Left colon (tissue), 2 donors: ENCODE measurements at places on chromosomes 5 and 9.

DNA sequence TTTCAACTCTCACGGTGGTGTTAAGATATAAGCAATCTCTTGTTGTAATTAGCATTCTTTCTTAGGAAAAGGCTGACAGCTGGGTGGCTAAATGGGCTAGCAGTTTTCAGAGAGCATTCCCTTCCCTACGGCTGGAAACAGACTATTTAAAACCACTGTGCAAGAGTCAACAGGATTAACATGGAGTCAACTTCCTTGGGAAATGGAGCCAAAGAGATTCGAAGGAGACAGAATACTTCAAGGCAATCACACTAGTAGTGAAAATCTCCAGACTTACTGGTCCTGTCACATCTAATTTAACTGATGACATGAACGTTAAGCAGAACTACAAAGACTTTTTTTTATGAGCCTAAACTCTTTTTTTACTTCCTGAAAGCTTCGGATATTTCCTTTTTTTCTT, 453.3 kb upstream of the ITGA1 start:
- DNase-seq = no peak

- DNase-seq = peak; percentile 30
Observed at GRCh38 chr5:612498-613424, 621 bp downstream of the CEP72 start.

- DNase-seq = no peak
Observed at GRCh38 chr5:7983433-7983832, 114.5 kb downstream of the MTRR start.

GRCh38 chr9:114549697-114550330, 37.8 kb upstream of the ATP6V1G1 start:
- no peak for DNase-seq

DNA sequence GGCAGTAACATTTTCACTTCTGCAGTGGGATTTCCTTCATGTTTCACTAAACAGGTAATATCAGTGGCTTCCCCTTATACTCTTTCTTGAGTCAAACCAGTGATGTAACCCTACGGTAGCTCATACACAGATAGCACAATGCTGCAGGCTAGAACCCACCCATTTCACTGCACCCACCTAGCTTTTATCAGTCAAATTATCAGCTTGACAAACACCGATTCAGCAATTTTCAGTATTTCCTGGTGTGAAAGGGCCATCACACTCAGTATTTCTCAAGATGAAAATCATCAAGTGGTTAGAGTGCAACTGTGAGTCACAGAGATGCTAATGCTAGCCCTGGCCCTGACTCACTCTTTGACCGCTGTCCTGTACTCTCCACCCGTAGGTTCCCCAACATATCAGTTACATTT, 242.3 kb upstream of the PTGER4 start:
- DNase-seq = peak; percentile 45

DNA sequence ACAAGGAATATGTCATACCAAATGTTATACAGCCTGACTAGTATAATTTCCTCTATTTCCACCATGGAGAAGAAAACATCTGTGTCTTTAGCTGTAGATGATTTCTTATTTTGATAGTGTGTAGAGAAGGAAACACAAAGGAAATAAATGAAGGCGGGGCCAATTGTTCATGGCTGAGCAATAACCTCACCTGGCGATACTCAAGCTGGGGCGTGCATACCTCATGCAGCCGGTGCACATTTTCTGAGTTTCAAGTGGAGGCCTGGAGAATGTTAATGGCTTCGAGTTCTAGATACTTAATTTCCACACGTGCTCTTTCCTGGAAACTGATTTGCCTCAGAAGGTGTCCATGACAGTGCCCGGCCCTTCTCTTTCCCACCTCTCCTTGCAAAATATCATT, 127.4 kb upstream of the TAF11L2 start:
- DNase-seq = no peak

- no peak for DNase-seq
Observed at GRCh38 chr5:31000287-31000686, 193.2 kb upstream of the CDH6 start.

GRCh38 chr5:150780187-150780692, 1.7 kb downstream of the SMIM3 start:
- DNase-seq = peak; percentile 25

DNA sequence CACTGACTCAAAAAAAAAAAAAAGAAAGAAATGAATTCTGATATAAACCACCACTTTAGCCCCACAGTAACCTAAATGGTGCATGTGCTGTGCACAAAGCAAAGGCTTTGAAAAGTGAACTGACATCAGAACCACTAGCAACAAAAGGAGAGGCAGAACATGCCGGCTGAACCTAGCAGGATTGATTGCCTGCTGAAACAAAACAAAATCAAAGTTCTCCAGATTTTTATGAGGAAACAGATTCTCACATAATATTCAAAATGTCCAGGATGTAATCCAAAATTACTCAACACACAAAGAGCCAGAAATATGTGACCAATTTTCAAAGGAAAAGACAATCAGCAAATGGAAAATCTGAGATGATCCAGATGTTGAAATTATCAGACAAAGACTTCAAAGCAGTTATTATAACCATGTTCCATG, 37.9 kb downstream of the UBTD2 start:
- DNase-seq = no peak

GRCh38 chr9:99353408-99353807, 131.3 kb downstream of the SEC61B start:
- no peak for DNase-seq

GRCh38 chr9:92658611-92659010, 11.3 kb downstream of the IPPK start:
- no peak for DNase-seq

- no peak for DNase-seq
Observed at GRCh38 chr5:84794486-84795035, 409.9 kb upstream of the EDIL3 start.

- DNase-seq = no peak
Observed at GRCh38 chr5:179588166-179588565, 35.3 kb downstream of the HNRNPH1 start.

DNA sequence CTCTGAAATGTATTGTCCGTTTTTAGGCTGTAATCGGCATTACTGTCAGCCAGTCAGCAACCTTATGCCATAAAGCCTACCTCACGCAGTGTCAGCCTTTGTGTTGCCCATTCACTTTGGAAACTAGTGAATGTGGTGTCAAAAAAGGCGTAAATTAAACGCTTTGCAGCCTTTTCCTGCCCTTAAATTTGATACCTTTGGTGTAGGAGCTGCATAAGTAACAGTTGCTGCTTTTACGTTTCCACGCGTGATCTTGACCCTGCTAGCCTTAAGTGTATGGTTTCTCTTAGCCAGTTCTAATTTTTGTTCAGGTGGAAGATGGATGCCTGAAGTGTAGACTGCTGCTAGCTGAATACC, 257.7 kb downstream of the EPB41L4A start:
- DNase-seq = no peak

- DNase-seq = no peak
Observed at GRCh38 chr9:106020186-106020585, 325.8 kb downstream of the TMEM38B start.
